Vagina (tissue), 2 donors: ENCODE measurements at places on chromosomes 16 and 17. TPM values are rescaled to one million over a fixed set of nuclear protein-coding genes. Genes with fewer than 3 reads are reported as not detected.

- DNase-seq: no peak
These were observed 12.0 kb upstream of the RPL13 start for GRCh38 chr16:89548344-89549006.

GRCh38 chr17:61663310-61663709 is 72.3 kb upstream of the NACA2 start:
- no peak for DNase-seq

Gene PSMB3
- 193 TPM for total RNA-seq

GRCh38 chr17:55072898-55073297 is 104.3 kb downstream of the STXBP4 start:
- DNase-seq: no peak

GRCh38 chr17:15103785-15104184 is 161.3 kb downstream of the PMP22 start:
- no peak for DNase-seq

DNA sequence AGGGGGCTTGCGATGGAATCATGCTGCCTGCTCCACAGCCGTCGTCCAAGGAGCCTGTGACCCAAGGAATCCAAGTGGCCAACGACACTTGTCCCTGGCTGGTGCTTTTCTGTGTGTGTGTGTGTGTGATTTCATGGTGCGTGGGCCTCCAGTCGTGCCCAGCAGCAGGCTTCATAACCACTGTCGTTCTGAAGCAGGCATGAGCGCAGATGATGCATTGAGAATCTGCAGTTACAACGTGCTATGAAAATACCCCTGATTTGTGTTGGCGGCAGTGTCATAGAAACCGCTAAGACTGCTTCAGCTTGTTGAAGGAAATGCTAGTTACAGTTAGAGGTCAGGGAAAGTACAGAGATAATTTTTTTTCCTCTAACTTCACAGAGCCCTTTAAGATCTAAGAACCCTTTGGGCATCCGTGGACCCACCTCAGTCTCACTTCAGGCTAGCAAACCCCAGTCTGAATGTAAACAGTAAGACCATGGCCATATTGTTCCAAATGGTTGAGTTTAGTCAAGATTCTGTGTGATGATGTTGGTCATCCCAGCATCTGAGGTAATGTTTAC is 15.6 kb downstream of the C16orf90 start:
- no peak for DNase-seq

GRCh38 chr17:64263000-64263766 is at the start of gene TEX2:
TEX2 (minus strand) TSS chr17:64263260; CDS start chr17:64214217, 49,043 bp downstream.
- DNase-seq: no peak

Gene TBKBP1
- 13.8 TPM for total RNA-seq

GRCh38 chr17:71113347-71113746 is 944.0 kb downstream of the KCNJ2 start:
- no peak for DNase-seq

- DNase-seq: no peak
These were observed 154.8 kb upstream of the HSBP1 start for GRCh38 chr16:83652943-83653342.

Gene TPSAB1
- total RNA-seq: 70.0 TPM

Gene EME1
- total RNA-seq: 2.9 TPM

DNA sequence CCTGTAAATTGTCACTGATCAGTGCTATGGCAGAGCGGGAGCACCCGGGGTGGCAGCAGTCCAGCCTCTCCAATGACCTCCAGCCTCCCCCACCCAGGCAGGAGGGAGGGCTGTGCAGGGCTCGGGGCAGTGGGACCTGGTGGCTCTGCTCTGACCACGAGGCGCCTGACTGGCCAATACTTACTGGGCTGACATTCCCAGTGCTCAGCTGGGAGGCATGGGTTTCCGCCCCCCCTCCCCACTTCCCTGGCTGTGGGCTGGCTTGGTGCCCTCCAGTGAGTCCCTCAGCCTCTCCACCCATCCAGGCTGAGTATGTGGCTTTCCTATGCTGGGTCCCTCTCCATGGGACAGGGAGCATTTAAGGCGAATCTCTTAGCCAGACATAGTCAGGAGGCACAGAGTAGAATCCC is 2.7 kb downstream of the SOCS3 start:
- no peak for DNase-seq

DNA sequence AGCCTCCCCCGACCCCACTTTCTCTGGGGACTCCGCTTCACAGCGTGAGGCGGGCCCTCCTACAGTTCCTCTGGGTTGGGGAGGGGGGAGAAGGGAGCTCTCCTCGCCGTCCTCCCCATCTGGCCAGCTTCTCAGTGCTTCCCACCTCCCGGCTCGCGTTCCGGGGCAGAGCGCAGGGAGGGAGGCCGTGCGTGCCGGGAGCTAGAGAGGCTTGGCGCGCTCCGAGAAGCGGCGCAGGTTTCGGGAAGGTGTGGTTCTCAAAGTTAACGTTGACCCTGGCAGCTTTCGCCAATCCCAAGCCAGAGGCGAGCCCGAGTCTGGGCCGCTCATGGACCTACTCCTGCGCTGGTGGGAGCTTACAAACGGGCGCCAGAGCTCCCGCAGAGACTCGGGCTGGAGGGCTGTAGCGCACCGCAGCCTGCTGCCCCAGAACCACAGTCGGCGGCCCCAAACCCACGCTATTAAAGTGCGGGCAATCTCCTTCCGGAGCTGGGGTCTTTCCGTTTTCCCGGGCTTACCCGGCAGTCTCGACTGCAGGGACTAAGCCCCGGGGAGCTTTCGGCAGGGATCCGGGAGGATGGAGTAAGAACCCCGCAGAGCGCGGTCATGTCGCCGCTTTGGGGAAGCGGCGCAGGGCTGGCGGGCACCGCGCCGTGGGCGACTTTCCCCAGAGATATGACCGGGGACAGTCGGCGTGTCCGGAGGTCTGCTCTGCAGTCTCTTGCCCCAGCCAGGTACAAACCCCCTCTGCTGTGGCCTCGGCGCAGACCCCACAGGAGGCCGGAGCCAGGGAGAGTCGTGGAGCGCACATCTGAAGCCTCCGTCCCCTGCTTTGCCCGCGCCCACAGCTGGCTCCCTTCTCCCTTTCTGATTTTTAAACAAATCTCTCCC is 787 bp downstream of the CDH11 start:
- DNase-seq: no peak

GRCh38 chr17:60091109-60091508 is 12.4 kb upstream of the HEATR6 start:
- DNase-seq: no peak

DNA sequence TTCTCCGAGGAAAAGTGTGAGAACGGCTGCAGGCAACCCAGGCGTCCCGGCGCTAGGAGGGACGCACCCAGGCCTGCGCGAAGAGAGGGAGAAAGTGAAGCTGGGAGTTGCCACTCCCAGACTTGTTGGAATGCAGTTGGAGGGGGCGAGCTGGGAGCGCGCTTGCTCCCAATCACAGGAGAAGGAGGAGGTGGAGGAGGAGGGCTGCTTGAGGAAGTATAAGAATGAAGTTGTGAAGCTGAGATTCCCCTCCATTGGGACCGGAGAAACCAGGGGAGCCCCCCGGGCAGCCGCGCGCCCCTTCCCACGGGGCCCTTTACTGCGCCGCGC is at the start of gene ERBB2:
Gene ERBB2, plus strand, starts transcription at position 247 of the 330 bp plus-strand sequence. CDS start 175 bp downstream, outside the sequence.
- DNase-seq: no peak

- DNase-seq: no peak
These were observed 2.1 kb upstream of the ZNF652 start for GRCh38 chr17:49364119-49364518.

Gene CHP2
- total RNA-seq: 2.5 TPM

Gene TMEM88
- total RNA-seq: 26.3 TPM

Gene CDRT15L2
- total RNA-seq: not detected

DNA sequence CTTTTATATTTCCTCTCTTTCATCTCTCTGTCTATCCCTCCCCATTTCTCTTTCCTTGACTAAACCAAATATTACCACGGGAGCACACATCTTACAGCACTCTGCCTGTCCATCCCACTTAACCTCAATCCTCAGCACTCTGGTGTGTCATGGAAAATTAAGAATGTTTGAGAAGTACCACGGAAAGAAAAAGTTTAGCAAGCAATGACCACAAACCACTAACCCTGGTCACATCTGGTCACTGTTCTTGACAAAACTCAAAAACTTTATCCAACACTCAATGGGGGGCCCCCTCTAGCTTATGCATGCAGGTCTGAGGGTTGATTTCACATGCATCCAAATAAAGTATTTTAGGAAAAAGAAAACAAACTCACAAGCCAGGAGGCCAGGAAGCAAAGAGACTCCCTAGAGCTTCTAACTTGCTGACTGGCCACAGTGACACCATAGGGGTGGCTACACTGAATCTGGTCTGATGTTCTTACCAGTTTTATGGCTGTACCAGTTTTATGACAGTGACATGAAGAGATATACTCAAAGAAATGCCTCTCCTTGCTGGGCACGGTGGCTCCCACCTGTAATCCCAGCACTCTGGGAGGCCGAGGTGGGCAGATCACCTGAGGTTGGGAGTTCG is 229.2 kb downstream of the STX8 start:
- DNase-seq: no peak

DNA sequence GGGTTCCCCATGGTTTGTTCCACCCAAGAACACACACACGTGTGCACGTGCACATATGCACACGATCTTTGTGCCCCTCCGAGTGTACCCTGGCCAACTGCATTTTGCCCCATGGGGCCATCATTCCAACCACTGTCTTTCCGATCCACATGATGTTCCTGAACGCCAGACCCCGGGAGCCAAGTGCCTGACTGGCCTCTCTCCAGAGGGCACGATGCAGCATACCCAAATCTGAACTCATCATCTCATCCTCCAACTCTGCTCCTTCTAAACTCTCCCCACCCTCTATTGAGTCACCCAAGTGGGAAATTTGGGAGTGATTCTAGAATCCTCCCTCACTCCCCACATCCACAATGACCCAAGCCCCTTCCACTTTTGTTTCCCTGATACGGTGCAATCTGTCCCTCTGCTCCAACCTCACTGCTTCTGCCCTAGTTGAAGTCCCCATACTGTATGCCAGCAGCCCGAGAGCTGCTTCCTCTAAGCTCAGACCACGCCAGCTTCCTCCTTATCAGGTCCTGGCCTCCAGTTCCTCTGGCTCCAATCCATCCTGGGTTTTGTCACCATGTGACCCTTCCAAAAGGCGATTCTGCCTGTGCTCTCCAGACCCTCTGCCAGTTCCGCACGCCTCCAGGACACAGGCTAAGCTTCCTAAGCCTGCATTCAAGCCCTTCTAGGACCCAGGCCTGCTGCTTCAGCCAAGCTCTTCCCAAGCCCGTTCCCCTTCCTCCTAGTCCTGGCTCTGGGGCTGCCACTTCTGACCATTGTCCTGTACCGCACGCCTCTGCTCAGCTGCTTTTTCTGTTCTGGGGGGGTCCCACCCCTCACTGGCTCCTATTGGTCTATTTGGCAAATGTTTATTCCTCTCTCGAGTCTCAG is 10.1 kb upstream of the TMEM208 start:
- no peak for DNase-seq

GRCh38 chr17:67431249-67432015 is 54.4 kb downstream of the PITPNC1 start:
- no peak for DNase-seq

Gene MYH1
- not detected for total RNA-seq

Gene CEP112
- 20.1 TPM for total RNA-seq

Gene CSHL1
- not detected for total RNA-seq

- DNase-seq: no peak
These were observed 116.8 kb upstream of the CREBBP start for GRCh38 chr16:3997231-3997841.

Gene ELMO3
- 21.6 TPM for total RNA-seq

DNA sequence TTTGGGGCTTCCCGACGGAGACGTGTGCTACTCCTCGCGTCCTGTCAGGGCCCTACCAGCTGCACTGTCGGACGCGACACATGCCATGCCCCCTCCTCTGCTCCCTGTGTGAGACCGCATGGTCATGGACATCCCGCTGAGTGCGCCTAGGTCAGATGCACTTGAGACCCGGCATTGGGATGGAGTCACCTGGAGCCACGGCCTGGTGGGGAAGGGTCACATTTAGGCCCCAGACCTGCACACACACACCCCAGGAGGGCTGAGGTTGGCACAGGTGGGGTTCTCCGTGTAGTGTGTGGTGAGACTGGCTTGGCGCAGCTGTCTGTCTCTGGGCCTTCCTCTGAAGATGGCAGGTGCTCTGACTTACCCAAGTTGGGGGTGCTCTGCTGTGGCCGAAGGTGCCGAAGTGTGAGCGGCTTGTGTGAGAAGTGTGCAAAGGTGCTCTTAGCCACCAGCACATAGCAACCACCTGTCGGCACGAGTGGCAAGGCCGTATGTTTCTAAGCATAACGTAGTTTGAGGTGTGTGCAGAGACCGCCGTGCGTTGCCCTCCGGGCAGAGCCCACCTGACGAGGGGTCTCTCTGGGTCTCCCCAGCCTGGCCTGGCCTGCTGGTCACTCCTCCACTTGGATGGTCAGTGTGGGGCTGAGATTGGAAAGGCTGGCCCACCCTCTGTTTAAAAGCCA is 108.6 kb downstream of the BANP start:
- no peak for DNase-seq

DNA sequence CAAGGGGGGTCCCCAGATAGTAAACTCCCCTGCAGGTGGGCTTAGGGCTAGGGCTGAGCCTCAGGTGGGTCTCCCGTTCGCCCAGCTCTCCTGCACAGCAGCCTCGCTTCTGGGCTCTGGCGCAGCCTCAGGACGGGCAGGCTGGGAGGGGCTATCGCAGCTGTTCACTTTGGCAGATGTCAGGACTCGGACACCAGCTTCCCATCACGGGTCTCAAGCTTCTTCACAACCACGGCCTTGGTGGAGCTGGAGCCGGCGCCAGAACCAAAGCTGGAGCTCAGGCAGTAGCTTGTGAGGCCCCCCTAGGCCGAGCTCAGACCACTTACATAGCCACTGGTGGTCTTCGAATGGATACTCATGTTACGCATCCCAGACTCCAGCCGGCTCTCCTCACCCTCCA is 26.0 kb downstream of the CLEC3A start:
- DNase-seq: no peak

Gene HS3ST3B1
- total RNA-seq: 5.9 TPM

- no peak for DNase-seq
These were observed 17.4 kb downstream of the IRF8 start for GRCh38 chr16:85916141-85916890.

DNA sequence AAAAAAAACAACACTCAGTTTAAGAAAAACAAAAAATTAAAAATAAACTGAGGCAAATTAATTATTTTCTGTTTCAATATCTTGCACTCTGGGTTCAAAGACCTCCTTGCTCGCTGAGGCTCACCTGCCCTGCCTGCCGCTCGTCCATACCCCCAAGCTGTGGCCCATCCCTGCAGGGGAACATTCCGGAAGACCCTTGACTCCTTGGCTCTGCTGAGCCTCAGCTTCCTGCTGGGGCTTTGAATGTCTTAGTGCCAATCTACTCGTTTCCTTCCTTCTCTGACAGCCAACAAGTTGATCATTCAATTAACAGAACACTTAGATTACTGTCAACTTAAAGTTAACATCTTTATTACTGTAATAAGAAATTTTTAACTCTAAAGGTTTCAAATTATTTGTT is 24.3 kb downstream of the G6PC1 start:
- no peak for DNase-seq

Gene CIBAR2
- total RNA-seq: not detected

Gene SENP3
- total RNA-seq: 60.2 TPM

GRCh38 chr17:77178563-77178962 is 37.8 kb downstream of the SEC14L1 start:
- no peak for DNase-seq

DNA sequence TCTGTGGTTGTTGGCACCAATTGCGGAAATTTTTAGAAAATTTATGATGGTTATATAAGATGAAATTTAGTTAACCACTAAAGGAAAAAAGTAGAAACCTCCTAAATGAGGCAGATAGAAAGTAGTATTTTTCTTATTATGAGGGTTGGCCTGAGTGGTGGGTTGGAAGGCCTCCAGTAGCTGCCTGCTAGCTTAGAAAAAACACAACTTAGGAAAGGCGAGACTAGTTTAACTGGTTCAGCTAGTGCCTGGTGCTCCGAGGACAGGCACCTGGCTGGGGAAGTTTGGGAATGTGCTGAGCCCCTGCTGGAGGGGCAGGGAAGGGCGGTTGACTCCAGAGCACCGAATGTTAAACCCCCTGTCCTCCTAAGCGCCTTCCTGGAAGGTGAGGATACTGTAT is 19.9 kb downstream of the LDHD start:
- no peak for DNase-seq
